ENCODE measurements at places on chromosomes 6 and 20.
A peak's percentile ranks its signal among the peaks of the same experiment; 100 is the strongest.

DNA sequence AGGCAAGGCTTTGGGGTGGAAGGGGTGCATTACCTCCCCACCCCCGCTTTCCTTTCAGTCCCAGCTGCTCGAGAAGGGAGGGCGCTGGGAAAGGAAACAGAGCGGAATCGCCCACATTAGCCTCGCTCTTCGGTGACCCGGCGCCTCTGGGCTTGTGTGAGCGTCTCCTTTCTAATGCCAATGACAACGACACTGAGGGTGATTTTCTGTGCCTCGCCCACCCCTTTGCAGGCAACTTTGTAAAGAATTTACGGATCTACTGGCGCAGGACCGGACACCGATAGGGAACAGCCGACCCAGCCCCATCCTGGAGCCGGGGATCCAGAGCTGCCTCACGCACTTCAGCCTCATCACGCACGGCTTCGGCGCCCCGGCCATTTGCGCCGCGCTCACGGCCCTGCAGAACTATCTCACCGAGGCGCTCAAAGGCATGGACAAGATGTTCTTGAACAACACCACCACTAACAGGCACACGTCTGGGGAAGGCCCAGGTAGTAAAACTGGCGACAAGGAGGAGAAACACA, 24.3 kb downstream of the TFAP2B start:
- DNase-seq, result no peak

DNA sequence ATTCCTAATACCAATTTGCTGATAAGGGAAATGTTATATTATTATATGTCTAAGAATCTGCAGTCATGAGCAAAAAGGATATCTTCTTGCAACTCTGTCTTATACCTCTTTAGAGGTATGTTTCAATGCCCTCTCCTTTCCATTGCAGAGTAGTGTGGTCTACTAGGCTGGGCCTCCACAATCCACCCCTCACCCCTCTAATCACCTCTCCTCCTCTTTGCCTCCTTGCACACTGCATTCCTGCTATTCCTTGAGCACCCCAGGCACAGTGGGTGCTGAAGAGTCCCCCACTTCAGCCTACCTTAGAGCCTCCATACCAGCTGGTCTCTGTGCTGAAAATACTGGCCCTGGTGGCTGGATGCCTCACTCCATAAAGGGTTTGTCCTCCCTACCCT, 26.9 kb downstream of the ARMC2 start:
- DNase-seq, result peak; percentile 28

- DNase-seq, result no peak
Measured at GRCh38 chr6:25842526-25842925, 10.7 kb upstream of the SLC17A1 start.

GRCh38 chr6:158770533-158771330, 48.4 kb downstream of the EZR start:
- no peak for DNase-seq

DNA sequence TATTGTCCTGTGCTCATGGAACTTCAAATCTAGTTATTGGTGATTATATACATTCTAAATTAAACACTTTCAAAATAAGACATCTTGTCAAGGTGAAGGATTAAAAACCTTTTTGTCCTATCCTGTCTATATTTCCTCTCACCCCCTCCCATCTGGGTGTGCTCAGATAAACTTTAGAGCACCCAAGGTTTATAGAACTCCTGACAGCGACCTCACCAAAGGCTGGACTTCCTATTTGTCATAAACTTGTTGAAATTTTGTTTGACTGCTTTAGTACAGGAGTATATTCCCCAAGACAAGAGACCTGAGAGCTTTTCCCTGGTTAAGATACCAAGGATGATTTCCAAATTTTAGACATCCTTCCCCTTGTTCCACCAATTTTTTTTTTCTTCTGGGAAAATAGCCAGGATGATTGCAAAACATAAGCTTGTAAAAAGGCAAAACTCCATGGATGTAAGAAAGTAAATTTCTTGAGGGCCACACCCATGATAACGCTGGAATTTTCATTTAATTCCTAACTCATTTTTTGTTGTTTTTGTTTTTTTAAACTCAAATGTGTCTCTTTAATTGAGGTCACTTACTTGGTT, 33.0 kb downstream of the CARMIL1 start:
- no peak for DNase-seq

- DNase-seq, result no peak
Measured at GRCh38 chr6:145689529-145689928, 45.8 kb downstream of the EPM2A start.

DNA sequence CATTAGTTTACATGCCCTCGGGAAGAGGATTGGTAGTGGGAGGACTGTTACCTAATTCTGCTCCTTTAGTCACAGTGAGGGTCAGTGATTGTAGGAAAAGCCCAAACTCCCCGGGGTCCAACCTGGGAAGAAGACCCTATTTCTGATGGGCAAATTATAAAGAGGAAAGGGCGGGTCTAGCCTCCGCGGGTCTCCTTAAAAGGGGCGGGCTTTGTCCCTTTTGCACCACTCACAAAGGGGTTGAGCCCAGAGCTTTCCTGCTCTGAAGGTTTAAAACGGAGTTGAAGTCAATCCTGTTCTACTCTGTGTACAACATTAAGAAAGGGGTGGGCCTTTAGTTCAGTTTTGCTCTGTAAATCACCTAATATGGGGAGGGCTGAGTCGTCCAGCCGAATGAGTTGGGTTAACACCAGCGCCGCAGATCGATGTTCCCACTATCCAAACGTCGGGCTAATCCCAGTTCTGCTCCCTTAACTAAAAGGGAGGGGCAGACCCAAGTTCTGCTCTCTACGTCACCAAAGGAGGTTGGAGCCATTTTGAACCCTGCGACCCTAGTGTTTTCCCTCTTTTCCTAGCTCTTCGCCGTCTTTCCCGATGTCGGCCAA, 920 bp upstream of the RNF5 start:
- DNase-seq, result peak; percentile 50

GRCh38 chr20:57957411-57958049, 247.7 kb upstream of the PMEPA1 start:
- DNase-seq, result no peak

- no peak for DNase-seq
Measured at GRCh38 chr6:137226697-137227096, 7.5 kb upstream of the IFNGR1 start.

DNA sequence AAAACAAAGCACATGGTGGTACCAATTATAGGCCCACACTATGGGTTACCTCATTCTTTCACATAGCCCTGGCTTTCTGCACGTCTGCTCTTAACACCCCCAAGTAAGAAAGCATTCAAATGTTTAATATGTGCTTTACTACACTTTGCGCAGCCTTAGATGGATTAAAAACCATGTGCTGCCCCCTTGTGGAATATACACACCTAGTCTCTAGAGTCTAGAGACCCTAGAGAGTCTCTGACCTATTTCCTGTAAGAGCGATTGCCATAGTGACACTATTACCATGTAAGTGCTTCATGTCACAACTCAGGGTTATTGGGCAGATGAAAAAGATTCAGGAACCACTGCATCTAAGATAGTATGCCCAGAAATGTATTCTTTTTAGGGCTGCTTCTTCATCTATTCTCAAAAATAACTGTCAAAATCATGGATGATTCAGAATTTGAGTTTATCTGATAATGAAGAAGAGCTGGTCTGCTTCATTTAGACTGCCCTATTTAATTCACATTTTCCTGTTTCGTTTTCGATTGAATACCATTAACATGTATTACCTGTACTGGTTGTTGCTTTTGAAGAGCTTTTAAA, 186.3 kb downstream of the ADGB start:
- DNase-seq, result peak; percentile 26

DNA sequence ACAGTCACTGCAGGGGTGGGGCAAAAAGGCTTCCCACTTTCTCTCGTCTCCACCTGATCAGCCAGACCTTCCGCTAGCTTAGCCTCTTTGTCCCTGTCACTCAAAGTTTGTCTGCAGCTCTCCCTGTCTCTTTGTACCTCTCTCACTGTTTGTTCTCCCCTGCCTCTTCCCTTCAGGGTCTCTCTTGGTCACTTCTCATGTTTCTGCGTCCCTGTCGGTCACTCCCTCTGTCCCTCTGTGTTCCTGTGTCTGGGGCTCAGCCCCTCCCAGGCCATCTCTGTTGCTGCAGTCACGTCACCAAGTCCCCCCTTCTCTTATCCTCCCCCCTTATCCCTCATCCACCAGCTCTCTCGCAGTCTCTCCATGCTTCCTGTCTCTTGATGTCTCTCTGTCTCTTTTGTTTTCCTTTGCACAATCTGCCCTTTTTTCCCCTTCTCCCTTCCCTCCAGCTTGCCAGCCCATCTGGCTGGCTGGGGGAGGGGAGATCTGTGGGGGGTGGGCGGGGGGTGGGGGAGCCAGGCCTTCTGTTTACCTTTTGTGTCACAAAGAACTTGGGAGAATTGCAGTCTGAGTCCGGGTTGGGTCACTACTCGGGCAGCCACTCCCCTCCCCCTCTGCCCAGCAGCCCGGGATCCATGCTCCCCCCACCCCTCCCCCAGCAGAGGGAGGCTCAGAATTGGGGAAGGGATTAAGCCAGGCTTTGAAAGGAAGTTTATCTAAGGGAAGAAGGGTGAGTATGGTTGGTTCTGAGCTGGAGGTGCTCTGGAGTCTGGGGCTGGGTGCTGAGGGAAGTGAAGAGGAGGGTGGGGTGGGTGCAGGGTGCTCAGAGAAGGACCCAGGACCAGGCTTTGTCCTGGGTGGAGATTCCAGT, 32.3 kb downstream of the FOXP4 start:
- no peak for DNase-seq

DNA sequence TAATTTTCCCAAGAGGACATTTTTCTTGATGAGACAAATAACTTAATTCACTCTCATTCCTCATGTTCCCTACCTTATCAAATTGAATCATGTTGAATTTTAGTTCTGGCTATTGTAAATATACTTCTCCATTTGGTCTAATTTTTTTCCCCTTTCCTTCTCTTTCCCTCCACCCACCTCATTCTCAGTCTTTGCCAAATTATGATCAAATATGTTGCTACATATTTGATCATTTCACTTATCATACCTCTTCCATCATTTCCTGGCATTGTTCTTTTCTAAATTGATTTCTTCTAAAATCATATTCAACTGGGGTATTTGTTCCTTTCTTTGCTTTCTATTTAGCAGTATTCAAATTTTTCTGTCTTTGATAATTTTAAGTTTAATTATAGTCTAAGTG, 52.3 kb downstream of the HDGFL1 start:
- no peak for DNase-seq

GRCh38 chr6:160360955-160361354, 12.8 kb downstream of the SLC22A3 start:
- no peak for DNase-seq

DNA sequence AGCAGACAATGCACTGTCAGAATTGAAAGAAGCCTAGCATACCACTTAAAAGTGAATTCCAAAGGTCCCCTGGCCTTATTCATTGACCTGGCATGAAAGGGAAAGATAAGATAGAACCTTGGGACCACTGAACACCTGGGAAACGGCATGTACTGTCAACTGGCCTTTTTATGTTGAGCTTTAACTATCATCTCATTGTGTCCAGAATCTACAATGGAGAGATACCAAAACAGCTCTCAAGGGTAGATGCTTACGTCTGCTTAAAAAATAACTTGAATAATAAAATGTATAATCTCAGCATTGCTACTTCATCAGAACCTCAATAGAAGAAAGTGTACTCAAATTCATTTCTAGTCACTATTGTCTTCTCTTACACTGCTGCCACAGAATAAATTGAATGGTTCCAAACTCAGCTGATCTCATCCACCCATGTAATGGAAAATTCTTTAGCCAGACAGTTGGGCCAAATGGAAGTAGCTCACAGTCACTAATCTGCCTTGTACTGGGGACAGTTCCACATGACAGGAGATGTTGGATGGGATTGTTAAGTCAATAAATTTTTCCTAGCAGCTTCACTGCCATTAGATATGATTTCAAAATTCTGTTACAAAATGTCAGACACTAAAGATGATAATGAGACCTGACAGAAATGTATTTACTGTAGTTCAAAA, 93.8 kb downstream of the MLIP start:
- no peak for DNase-seq

- no peak for DNase-seq
Measured at GRCh38 chr6:139330826-139331500, 39.2 kb upstream of the TXLNB start.

GRCh38 chr6:51983564-51983963, 103.8 kb downstream of the PKHD1 start:
- no peak for DNase-seq

DNA sequence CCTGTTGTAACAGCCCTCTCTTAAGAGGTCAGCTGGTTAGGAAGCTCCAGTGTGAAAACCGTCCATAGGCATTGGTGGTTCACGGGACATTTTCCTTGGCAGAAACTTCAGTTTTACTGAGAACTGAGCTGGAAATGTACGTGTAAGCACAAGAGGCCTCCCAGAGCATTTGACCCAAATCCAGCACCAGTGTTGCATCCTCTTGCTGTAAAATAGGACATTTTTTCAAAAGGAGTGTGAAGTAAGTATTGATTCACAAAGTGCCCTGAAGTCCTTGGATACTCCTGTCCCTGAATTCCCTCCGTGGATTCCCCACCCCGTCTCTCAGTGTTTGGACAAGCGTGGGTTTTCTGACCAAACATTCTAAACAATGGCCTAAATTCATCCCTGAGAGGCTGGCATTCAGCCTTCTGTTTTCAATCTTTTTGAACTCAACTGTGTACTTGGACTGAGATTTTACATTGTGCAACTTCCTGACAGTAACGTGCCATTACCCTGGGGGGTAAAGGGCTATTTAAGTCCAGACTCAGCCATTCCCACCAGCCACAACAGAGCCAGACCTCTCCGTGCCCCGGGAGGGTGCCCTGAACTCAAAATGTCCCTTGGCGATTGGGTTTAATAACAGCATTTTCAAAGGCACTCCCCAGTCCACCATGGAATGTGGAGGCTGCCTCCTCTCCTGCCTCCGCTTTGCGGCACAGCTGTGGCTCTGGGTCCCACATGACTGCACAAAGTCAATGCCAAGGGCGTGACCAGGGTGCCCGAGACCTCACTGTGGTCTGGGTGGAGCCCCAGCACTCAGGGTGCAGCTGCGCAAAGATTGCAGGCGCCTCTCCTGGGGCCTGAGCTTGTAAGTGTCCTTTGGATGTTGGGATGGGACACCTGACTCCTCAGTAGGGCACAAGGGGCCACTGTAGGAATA, 92.7 kb upstream of the AFDN start:
- DNase-seq, result no peak

DNA sequence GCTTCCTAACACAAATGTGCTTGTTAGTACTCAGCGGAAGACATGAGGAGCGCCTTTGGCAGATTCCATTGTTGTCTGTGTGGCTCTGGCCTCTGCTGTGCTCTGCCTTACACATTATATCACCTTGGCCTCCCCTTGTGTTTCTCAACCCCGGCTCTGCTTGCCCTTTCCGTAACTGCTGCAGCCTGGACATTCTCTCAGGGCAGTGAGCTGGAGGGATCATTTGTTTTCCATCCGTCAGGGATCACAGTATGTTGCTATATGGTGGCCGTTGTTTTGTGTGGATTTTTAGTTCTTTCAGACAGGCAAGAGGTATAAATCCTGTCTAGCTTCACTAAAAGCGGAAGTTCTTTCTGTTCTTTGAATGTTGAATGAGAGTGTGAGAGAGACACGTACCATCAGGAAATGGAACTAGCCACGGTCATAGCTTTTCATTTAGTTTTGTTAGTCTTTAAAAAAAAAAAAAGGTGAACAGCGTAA, 175.1 kb downstream of the JARID2 start:
- no peak for DNase-seq
